ENCODE measurements at places on chromosomes 5 and 9.

DNA sequence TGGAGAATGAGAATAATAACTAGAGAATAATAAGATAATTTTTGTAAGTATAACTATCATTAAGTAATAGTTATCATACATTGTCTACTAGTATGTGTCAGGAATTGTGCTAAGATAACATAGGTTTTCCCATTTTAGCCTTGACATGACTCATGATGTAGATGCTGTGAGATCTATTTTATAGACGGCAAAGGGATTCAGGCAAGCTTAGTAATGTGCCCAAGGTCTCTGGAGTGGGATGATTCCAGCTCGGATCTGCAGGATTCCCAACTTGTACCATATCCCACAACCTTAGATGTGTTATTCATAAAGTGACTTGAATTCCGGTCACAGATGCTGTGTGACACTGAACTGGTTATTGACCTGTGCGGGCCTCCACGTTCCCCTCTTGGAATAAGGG is 51.5 kb downstream of the IL31RA start:
- DNase-seq = no peak

GRCh38 chr5:58763390-58763789 is 180.5 kb downstream of the RAB3C start:
- no peak for DNase-seq

GRCh38 chr5:6188976-6189375 is 189.4 kb downstream of the MED10 start:
- DNase-seq = no peak

GRCh38 chr5:163281512-163281911 is 155.9 kb upstream of the CCNG1 start:
- no peak for DNase-seq

DNA sequence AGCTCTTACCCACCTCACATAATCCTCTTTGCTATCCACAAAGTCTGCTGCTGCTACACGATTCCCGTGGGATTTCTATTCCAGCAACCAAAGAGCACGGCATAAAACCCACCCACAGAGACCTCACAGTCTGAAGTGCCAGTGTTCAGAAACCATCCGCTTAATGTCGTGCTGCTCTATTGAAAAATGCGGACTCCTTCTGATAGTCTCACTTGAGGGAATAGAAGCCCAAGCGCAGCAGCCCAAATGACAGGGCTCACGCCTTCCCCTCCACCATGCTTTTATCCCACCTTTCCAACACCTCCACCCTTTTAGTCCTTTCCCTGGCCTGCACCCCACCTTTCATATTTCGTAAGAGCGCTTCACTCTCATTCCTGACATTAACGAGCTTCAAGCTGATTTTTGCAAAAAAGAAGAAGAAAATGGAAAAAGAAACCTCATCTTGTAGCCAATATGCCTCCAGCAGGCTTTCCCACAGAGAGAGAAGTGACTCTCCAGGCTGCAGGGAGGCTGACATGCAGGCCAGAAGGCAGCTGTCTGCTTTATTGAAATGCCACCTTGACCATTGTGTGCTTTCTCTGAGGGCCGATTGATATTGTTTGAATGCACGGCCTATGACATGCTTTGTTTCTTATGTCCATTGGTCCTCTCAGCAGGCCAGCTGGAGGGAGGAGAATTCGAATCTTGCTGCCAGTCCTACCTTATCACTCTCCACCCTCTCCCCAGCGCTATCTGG is 70.6 kb upstream of the PCSK1 start:
- DNase-seq = no peak

DNA sequence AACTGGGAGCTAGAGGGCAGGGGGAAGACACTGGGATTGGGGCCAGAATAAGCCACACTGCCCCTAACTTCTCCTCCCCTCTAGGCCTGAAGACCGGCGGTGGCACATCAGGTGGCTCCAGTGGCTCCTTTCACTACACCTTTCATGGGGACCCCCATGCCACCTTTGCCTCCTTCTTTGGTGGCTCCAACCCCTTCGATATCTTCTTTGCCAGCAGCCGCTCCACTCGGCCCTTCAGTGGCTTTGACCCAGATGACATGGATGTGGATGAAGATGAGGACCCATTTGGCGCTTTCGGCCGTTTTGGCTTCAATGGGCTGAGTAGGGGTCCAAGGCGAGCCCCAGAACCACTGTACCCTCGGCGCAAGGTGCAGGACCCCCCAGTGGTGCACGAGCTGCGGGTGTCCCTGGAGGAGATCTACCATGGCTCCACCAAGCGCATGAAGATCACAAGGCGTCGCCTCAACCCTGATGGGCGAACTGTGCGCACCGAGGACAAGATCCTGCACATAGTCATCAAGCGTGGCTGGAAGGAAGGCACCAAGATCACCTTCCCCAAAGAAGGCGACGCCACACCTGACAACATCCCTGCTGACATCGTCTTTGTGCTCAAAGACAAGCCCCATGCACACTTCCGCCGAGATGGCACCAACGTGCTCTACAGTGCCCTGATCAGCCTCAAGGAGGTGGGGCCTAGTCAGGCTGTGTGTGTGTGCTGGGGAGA is 6.8 kb downstream of the DNAJB5 start:
- DNase-seq = no peak

- no peak for DNase-seq
These were observed 199.6 kb upstream of the DAB2 start for GRCh38 chr5:39624268-39624886.
